LHCN-M2 (cell line): ENCODE measurements at places on chromosomes 12 and 14.

DNA sequence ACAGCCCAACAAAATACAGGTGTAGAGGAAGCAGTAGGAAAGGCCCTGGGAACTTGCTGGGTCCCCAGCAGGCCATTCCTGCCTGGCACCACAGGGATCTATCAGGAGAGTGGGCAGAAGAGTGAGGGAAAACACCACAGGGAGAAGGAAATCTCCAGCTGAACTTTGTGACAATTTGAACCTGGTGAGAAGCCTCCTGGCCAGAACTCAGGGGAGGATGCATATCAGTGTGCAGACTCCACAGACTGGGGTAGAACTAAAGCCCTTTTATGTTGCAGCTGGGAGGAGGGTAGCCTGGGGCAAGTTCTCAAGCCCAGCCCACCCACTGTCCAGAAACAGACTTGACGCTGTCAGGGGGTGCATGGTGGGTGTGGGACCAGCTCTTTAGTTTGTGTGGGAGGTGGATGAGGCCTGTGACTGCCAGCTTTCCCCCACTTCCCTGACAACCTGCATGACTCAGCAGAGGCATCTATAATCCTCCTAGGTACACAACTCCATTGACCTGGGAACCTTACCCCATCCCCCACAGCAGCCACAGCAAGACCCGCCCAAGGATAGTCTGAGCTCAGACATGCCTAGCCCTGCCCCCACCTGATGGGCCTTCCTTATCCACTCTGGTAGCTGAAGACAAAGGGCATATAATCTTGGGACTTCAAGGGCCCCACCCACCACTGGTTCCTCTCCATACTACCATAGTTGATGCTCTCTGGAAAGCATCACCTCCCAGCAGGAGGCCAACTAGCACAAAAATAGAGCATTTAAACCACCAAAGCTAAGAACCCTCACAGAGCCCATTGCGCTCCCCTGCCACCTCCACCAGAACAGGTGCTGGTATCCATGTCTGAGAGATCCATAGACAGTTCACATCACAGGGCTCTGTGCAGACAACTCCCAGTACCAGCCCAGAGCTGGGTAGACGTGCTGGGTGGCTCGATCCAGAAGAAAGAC is 28.9 kb downstream of the PNN start:
- DNase-seq = no peak

DNA sequence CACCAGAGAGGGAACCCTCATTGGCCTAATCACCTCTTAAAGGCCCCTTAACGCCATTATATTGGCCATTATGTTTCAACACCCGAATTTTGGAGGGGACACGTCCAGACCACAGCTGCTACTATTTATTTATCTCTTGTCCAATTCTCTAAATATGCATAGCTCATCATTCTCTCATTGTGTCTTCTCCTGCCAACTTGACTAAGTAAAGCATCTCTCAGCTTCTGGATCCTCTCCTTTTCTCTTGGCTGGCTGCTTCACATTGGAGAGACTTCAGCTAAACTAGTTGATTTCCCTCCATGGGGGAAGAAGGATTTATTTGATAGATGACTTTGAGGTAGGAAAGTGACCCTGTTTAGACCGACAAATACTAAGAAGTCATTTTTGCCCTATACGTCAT is 120.4 kb upstream of the KRR1 start:
- DNase-seq = no peak

- no peak for DNase-seq
These were observed 30.1 kb upstream of the DLK1 start for GRCh38 chr14:100696590-100696989.

DNA sequence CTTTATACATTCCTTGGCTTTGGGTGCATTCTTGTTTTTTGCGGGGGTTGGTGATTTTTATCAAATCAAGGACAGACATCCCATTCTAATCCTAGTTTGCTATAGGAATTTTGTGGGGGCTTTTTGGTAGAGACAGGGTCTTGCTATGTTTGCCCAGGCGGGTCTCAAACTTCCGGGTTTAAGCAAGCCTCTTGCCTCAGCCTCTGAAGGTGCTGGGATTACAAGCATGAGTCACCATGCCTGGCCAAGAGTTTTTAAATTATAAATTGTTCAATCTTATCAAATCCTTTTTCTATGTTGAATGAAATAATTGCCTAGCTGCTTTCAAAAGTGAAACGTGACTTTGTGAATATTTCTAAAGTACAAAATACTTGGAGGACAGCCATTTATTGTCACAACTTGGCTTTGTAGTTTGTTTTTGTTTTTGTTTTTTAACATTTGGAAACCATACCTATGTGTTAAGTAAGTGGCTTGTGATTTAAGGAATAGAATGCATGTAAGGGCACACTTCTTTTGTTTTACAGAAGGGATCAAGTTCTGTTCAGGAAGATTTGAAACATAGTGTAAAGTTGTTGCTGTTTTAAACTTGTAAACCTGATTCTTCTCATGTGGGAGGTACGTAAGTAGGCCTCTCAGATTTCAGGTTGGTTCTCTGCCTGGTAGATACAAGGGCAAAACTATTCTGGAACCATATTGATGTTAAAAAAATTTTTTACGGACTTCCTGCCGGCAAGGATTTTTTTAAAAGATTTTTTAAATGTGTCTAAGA is 13.4 kb downstream of the MARK3 start:
- DNase-seq = no peak

GRCh38 chr14:60107477-60107876 is 15.8 kb downstream of the PCNX4 start:
- no peak for DNase-seq

DNA sequence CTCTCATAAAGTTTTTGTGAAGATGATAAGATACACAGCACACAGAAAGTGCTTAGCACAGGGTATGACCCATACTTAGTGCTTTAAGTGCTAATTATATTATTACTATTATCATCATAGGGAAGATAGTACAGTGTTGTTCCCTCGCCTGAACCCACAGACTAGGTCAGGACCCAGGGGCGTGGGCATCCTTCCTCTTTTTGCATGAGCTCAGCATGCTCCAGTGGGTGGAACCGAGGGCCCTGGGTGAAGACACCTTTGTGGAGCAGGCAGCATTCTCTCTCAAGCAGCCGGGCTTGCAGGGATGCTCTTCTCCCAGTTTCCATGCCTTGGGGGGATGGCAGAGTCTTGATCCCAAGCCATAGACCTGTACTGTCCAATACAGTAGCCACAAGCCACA is 34.8 kb downstream of the CRACR2A start:
- DNase-seq = no peak

DNA sequence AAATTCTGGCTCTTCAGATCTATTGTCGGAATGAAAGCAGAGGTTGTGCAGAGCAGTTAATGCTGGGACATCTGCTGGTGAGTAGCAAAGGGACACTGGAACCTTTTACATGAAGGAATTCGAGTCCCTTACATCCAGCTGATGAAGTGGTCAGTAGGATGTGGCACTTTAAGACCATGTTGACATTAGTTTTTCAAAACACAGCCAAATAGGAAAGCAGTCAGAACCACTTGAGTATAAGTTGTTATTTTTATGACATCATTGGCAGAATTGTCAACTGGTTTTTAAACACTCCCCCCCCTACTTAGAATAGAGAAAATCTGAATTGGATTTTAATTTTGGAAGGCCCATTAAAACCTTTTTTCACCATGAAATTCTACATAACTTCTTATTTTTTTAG is 46.8 kb upstream of the AMN start:
- DNase-seq = no peak

- no peak for DNase-seq
These were observed 173.5 kb upstream of the FRMD6 start for GRCh38 chr14:51478175-51478621.

DNA sequence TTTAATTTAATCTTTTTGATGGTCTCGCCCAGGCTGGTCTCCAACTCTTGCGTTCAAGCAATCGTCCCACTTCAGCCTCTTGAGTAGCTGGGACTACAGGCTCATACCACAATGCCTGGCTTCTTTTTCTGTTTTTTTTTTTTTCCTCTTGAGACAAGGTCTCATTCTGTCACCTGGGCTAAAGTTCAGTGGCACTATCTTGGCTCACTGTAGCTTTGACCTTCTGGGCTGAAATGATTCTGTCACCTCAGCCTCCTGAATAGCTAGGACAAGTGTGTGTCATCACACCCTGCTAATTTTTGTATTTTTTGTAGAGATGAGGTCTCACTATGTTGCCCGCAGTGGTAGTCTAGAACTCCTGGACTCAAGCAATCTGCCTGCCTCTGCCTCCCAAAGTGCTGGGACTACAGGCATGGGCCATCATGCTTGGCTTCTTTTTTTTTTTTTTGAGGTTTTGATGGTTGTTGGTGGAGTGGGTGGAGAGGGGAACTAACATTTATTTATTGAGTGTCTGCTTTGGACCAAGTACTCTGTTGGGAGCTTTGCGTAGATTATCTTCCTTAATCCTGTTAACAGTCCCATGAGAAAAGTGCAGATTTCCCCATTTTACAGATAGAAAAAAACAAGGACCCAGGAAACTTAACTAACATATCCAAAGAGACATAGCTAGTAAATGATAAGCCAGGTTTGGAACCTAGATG is 102.0 kb downstream of the DIP2B start:
- no peak for DNase-seq

- DNase-seq = no peak
These were observed 1.4 kb upstream of the ARHGDIB start for GRCh38 chr12:14962797-14963196.

- no peak for DNase-seq
These were observed 22.8 kb downstream of the CPM start for GRCh38 chr12:68910128-68910527.

DNA sequence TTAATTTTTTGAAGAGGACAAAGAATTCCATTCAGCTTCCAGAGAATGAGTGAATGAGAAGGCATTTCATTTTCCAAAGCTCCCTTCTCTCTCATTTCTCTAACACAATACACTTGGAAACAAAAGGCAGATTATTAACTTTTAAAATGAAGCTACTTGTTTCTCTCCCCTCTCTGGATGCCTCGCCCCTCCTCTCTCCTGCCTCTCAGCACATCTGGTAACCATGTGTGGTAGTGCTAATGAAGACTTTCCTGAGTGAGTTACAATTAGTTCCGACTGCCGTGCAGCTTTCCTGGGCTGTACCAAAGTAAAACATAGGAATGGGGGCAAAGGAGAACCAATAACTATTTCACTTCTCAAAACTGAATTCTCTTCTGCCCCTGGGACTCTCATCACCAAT is 84.7 kb upstream of the SOX5 start:
- no peak for DNase-seq

DNA sequence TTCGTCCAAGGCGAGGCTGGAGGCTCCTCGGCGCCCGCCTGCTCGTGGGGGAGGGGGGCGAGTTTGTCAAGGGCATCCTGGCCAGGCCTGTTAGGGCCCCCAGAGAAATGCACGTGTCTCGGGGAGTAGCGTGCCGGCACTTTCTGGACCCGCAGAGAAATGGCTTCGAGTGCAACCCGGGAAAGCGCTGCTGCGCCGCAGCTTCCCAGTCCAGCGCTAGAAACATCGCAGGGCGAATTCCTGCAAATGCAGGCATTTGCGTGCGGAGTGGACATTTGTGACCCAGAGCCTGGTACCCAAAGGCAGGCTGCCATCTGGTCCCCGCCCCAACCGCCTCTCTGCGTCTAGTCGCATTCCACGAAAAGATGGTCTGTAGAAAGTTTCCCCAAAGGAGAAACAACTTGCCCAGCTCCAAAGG is 756 bp downstream of the LGR5 start:
- DNase-seq = no peak

GRCh38 chr14:38662781-38663180 is 406.9 kb upstream of the CLEC14A start:
- no peak for DNase-seq

- DNase-seq = no peak
These were observed 12.2 kb upstream of the PLEKHG7 start for GRCh38 chr12:92690601-92691000.

DNA sequence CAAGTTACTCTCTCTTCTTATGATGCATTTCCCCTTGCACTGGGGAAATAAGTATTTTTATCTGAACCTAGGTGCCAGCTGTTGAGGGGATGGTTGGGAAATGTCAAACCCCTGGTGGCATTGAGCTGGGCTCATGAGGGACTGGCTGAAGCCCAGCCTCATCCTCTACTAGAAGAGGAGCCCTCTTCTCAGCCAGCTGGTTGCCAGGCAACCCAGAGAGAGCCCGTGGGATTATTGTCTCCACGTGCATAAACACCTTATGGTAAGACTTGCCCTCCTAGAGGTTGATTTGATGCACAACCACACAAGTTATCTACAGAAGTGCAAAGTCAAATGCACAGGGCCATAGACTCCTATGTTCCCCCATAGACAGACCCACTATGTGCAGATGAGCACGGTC is 89.8 kb downstream of the WSCD2 start:
- DNase-seq = no peak

DNA sequence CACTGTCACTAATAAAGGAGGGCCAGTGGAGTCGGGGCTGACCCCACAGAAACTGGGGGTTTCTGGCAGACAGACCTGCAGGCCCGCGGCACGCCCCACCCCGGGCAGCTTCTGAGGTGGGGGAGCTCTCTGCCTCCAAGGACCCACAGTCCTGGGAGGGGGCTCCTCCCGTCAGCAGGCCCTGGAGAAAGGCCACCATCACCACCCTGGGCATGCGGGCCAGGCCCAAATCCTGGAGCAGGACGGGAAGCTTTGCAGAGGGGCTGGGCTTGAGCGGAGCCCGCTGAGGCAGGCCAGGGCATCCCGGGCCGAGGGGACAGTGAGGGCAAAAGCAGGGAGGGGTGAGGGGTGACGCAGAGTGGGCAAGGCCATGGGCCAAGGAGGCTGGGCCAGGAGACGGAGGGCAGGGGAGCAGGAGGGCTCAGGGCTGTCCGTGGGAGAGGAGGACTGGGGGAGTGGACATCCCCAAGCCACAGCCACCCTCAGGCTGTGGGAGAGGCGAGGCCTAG is 11.1 kb upstream of the GPR132 start:
- DNase-seq = no peak

DNA sequence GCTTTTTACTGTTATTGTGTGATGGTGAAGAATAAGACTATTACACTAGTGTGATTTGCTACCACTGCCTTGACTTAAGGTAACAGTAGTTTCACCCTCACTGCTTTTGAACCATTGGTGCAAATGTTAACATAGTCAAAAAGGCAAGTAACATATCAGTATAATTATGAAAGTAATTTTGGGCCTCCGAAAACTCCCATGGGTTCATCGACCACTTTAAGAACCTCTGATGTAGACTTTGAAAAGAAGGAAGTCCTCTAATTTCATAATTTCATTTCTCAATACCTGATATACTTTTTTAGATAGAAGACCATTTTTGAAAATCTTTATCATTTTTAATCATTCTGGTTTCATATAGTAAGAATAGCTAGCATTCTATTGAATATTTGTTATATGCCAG is 57.7 kb downstream of the ETNK1 start:
- DNase-seq = no peak
